ENCODE measurements at places on chromosomes 1 and 21. TPM values are rescaled to one million over a fixed set of nuclear protein-coding genes. Genes with fewer than 3 reads are reported as not detected.

DNA sequence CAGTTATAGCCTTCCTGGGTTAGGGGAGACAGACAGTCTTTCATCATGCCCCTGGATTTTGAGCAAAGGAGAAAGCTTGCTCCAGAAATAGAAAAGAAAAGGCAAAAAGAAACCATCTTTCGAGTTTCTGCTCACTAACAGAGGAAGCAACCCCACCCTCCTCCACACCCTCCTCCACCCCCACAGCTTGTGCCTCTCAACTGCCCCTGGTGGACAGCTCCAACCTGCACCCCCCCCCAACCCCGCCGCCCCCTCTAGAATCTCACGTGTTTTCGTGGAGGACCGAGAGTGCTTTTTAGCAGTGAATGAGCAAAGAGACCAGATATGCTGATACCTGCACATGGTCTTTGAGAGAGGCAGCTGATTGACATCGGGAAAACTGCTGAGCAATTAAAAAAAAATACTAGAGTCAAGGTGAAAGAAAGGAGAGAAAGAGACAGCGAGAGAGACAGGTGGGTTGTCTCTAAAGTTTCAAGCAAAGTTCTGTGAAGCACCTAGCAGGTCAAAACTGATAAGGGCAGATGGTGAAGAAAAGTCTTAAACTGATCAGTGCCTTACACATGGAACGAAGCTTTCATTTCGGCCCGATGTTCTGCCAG lies 358.3 kb downstream of the KIF26B start:
- H3K27me3 ChIP-seq, result peaks cover 45% of the 10 kb centered on the region
- ATAC-seq, result no peak
- no peak overlapping the region for H3K4me3 ChIP-seq

- no peak overlapping the region for H3K4me3 ChIP-seq
- no peaks in the 10 kb centered on the region for H3K27me3 ChIP-seq
- ATAC-seq, result no peak
- peak overlapping the region; percentile 35 for H3K27ac ChIP-seq
These were observed 19.3 kb downstream of the HS2ST1 start for GRCh38 chr1:86933562-86934377.

- peak overlapping the region; percentile 21 for H3K4me3 ChIP-seq
- H3K27ac ChIP-seq, result peak overlapping the region; percentile 54
- peak; percentile 28 for ATAC-seq
- H3K36me3 ChIP-seq, result no peaks in the 10 kb centered on the region
These were observed 83.5 kb downstream of the TOMM20 start for GRCh38 chr1:235045034-235045690.

GRCh38 chr1:12035312-12035711 lies 16.0 kb downstream of the MIIP start:
- no peak for ATAC-seq
- H3K36me3 ChIP-seq, result peaks cover 9% of the 10 kb centered on the region
- peak overlapping the region; percentile 1 for H3K27ac ChIP-seq
- no peaks in the 10 kb centered on the region for H3K27me3 ChIP-seq
- H3K4me3 ChIP-seq, result no peak overlapping the region
- peaks cover 12% of the 10 kb centered on the region for H3K4me1 ChIP-seq

GRCh38 chr1:25654109-25654660 lies 37.6 kb downstream of the MAN1C1 start:
- no peak overlapping the region for H3K27ac ChIP-seq
- no peaks in the 10 kb centered on the region for H3K27me3 ChIP-seq
- H3K36me3 ChIP-seq, result no peaks in the 10 kb centered on the region
- no peak overlapping the region for H3K4me3 ChIP-seq

NBPF20 gene
- 2.9 TPM for total RNA-seq

THEM5 gene
- total RNA-seq, result not detected

CITED4 gene
- total RNA-seq, result 2.1 TPM

KTI12 gene
- total RNA-seq, result 16.2 TPM

CLCA4 gene
- not detected for total RNA-seq

Data from activated T-helper 17 cell treated with anti-CD3 and anti-CD28 coated beads, Interleukin-2, amount 50 U/mL, for 72 hours (primary cell).